ENCODE measurements at places on chromosomes 11 and 22.

- DNase-seq, result no peak
These were observed 59.8 kb upstream of the B3GAT1 start for GRCh38 chr11:134471716-134472455.

DNA sequence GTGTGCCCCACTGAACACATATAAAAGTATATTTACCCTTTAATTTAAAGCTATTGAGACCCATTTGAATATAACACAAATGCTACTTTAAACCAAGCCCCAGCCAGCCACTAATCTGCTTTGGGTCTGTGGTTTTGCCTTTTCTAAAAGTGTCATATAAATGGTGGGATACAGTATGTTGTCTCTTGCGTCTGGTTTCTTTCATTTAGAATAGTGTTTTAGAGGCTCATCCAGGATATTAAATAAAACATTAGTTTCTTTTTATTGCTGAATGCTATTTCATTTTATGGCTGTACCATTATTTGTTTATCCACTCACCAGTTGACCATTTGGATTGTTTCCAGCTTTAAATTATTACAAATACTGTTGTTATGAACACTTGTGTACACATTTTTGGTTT, 290.5 kb upstream of the SORL1-AS1 start:
- no peak for DNase-seq

GRCh38 chr11:114615448-114616361, 20.1 kb upstream of the NXPE4 start:
- DNase-seq, result no peak

DNA sequence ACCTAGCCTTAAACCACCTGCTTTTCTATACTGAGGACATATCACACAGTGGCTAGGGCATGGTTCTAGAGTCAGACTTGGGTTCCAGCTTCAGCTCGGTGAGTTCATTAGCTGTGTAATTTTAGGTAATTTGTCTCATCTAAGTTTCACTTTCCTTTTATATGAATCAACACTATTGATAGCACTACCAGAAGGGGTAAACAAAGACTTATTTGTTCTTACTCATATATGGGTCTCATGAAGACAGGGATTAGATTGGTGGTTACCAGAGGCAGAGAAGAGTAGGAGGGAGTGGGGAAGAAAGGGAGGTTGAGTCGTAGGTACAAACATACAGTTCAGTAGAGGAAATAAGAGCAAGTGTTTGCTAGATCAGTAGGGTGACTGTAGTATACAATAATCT, 924.7 kb downstream of the OPCML start:
- DNase-seq, result no peak

DNA sequence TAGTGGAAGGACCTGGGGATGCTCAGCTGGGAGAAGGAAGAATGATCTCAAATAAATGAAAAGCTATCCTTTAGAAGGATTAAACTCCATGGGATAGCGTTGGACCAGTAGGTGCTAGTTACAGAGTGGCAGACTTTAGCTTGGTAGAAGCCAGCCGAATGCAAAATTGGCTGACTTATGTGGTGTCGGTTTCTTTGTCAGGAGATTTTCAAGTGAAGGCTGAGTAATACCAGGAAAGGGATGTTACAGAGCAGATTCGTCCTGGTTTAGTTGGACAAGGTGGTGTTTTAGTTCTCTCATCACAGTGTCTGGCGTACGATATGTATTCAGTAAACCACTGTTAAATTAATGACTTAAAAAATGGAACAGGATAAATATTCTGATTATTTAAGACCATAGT, 26.0 kb downstream of the FDX1 start:
- DNase-seq, result no peak

GRCh38 chr11:126990716-126991480, 9.7 kb downstream of the KIRREL3 start:
- no peak for DNase-seq

DNA sequence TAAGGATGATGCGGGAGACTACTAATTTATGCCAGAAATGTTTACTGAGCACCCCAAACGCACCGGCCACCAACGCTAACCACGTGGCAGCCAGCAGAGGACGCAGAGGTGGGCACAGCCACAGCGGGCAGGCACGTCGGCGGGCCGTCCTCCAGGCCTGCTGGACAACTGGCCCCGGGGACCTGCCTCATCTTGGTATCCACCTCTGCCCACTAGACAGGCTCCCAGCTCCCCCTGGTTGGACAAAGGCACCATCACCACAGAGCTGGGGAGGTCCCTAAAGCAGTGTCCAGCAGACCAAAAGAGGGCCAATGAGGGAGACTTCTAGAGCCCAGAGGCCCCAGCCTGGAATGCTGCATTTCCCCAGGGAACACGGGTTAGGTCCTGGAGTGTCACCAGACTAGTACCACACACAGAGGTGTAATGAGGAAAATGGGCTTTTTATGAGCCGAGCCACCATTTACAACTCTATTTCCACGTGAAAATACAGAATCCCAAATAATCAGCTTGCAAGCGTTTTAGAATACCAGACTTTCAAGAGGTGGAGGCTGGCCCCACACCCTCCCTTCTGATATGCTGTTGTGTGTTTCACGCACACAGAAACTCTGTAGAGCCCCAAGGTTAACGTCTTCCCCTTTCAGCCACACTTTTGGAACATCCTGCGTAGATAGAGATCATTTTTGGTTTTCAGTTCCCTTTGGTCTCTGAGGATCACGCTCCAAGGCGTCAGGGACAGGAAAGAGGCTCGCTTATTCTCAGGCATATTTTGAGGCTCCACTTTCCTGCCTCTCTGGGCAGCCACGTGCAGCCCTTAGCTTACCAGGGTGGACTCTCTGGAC, 23.7 kb upstream of the BID start:
- no peak for DNase-seq
